Aortic smooth muscle cell (primary cell): ENCODE measurements at places on chromosomes 5 and 9. TPM values are rescaled to one million over a fixed set of nuclear protein-coding genes. Genes with fewer than 3 reads are reported as not detected.

RANBP3L gene
- total RNA-seq: 0.13 and 0.31 TPM in 2 replicates

DDX4 gene
- not detected in 2 replicates for total RNA-seq

PCDHGA1 gene
- 1.1 TPM in 2 replicates for total RNA-seq

OBP2B gene
- not detected in 2 replicates for total RNA-seq

KCTD16 gene
- 1.7 and 2.7 TPM in 2 replicates for total RNA-seq

CCNJL gene
- 0.40 and 0.68 TPM in 2 replicates for total RNA-seq

URM1 gene
- total RNA-seq: 32.2 and 40.7 TPM in 2 replicates

RNF183 gene
- total RNA-seq: not detected in 2 replicates

SCGB3A2 gene
- total RNA-seq: not detected in 2 replicates

LIX1 gene
- not detected in 2 replicates for total RNA-seq

FAM221B gene
- not detected in 2 replicates for total RNA-seq

IRX1 gene
- total RNA-seq: 0.50 and 0.53 TPM in 2 replicates

KCNMB1 gene
- total RNA-seq: 0.99 and 1.3 TPM in 2 replicates

QRFP gene
- total RNA-seq: not detected in 2 replicates

SLC6A7 gene
- total RNA-seq: 0.06 TPM in 1 of 2 replicates, not detected in the other

MEGF10 gene
- 0.06 and 0.13 TPM in 2 replicates for total RNA-seq

CSF2 gene
- not detected in 2 replicates for total RNA-seq

SPATA31A3 gene
- not detected in 2 replicates for total RNA-seq

RLN1 gene
- not detected in 2 replicates for total RNA-seq

SPRY4 gene
- total RNA-seq: 16.5 and 16.8 TPM in 2 replicates

ADGRD2 gene
- not detected in 2 replicates for total RNA-seq

CDH6 gene
- total RNA-seq: 44.7 and 76.2 TPM in 2 replicates

BTNL8 gene
- not detected in 2 replicates for total RNA-seq

FOXD4L3 gene
- 0.13 TPM in 1 of 2 replicates, not detected in the other for total RNA-seq

SARDH gene
- 2.5 and 7.4 TPM in 2 replicates for total RNA-seq

CCNH gene
- 93.6 and 112 TPM in 2 replicates for total RNA-seq

BDP1 gene
- 20.8 and 21.7 TPM in 2 replicates for total RNA-seq

CCL27 gene
- total RNA-seq: not detected in 2 replicates

PPIC gene
- 59.2 and 74.4 TPM in 2 replicates for total RNA-seq

S100Z gene
- total RNA-seq: not detected in 2 replicates

LHX6 gene
- not detected in 2 replicates for total RNA-seq

SLC22A4 gene
- total RNA-seq: 1.1 and 1.7 TPM in 2 replicates

SLC4A9 gene
- total RNA-seq: not detected in 2 replicates

OLFML2A gene
- 0.12 and 0.13 TPM in 2 replicates for total RNA-seq

CPLANE1 gene
- total RNA-seq: 16.8 and 19.7 TPM in 2 replicates

WWC1 gene
- 0.19 and 0.66 TPM in 2 replicates for total RNA-seq

ADRA1B gene
- total RNA-seq: under 0.01 and 0.25 TPM in 2 replicates

CNTFR gene
- total RNA-seq: not detected in 2 replicates

UIMC1 gene
- total RNA-seq: 27.7 and 29.3 TPM in 2 replicates

DDX31 gene
- total RNA-seq: 9.4 and 9.6 TPM in 2 replicates

GFI1B gene
- total RNA-seq: 0.19 TPM in 1 of 2 replicates, not detected in the other
